Astrocyte of the cerebellum (primary cell): ENCODE measurements at places on chromosomes 3 and 15.
A peak's percentile ranks its signal among the peaks of the same experiment; 100 is the strongest.

GRCh38 chr3:153028381-153028780 lies 133.6 kb upstream of the RAP2B start:
- DNase-seq: peak; percentile 47

GRCh38 chr3:124444896-124445295 lies 285.4 kb upstream of the UMPS start:
- DNase-seq: no peak

DNA sequence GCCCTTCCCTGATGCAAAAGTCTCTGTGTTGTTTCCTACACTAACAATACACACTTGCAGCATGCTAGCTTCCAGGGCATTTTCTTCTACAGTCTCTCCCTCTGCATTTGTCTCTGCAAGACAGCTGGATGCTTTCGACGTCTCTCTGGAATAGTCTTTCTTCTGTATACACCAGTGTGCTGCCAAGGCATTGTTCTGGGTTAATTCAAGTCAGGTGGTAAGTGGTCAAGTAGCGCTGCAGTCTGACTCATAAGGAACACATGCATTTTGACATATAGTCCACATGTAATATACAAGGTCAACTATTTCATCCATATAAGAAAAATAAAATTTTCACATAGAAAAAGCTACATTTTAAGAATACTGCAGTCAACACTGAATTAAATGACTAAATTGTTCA lies 92.7 kb downstream of the MYLK start:
- peak; percentile 82 for DNase-seq

DNA sequence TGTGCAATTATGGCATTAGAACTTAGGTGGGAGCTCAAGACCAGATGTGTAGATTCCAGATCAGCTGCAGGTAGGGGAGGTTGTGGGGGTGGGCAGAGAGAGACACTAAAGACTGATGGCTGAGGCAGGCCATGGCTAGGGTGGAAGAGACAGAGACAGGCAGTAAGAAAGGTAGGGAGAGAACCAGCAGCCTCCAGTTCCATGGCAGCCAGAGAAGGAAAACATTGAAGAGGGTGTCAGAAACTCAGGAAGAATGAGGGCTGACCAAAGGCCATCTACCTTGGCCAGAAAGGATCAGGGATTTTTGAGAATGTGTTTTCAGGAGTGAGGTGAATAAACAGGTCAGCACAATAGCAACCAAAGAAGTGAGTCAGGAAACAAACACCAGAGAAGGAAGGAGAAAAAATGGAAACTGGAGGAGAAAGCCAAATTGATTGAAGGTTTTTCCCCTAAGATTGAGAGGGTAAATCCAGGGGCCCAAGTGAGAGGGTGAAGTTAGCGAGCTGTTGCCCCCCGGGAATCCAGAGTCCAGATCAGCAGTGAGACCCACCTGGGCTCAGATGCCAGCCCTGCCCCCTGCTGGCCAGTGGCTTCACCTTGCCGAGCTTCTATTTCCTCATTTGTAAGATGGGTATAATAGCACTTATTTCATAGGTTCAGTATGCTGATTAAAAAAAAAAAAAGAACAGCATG lies 41.0 kb downstream of the ABHD2 start:
- no peak for DNase-seq
